A549 (cell line): ENCODE measurements at places on chromosomes 5 and 9.

DNA sequence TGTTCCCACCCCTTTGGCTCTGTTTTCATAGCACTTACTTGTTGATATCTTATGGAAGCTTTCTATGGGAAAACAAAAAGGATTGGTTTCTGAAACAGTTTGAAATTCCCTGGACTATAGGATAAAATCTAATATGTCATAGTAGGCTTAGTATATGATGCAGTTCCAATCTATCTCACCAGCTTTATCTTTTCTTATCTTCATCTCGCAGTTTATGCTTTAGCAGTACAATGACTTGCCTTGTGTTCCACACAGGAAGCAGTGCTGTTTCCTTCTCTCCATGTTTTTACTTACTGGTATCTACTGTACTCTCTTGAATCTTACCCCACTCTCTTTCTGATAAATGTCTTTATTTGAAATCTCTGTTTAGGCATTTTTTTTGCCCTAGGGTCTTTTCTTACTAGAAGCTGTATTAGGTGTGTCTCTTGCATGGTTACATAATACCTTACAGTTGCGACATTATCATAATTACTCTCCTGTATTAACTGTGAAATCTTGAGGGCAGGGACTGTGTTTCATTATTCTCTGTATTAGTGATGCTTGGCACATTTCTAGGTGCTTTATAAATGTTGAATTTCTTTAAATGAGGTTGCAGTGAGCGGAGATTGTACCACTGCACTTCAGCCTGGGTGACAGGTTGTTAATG, 76.3 kb downstream of the FOCAD start:
- DNase-seq, result no peak

- DNase-seq, result no peak
These were observed 455.9 kb downstream of the ACTL7B start for GRCh38 chr9:108399851-108400250.

DNA sequence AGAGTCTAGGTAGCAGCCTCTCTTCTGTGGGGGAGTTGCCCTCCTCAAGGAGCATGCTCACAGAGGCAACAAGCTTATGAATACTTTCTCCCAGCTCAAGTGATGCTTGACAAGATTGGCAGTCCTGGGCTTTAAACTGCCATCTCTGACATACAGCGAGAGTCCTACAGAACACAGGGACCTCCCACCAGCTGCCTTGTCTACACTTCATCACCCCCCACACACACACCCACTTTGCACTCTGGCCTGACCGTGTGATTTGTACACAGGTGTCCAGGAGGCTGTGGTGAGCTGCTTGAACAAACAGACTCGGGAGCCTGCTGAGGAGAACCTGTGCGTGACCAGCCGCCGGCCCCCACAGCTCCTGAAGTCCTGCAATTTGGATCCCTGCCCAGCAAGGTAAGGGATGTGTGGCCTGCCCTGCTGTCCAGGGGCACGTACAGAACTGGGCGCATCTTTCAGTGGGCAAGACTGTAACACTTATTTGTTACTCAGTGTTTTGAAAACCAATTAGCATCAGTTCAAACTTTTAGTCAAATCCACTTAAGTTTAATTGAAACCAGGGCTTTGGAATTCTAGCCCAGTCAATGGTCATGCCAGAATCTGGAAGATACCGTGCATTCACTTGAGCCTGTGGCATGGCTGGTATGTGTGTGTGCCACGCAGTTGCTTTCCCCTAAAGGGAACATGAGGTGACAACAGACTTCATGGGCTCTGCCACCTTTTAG, 247.5 kb downstream of the ADAMTSL1 start:
- no peak for DNase-seq

DNA sequence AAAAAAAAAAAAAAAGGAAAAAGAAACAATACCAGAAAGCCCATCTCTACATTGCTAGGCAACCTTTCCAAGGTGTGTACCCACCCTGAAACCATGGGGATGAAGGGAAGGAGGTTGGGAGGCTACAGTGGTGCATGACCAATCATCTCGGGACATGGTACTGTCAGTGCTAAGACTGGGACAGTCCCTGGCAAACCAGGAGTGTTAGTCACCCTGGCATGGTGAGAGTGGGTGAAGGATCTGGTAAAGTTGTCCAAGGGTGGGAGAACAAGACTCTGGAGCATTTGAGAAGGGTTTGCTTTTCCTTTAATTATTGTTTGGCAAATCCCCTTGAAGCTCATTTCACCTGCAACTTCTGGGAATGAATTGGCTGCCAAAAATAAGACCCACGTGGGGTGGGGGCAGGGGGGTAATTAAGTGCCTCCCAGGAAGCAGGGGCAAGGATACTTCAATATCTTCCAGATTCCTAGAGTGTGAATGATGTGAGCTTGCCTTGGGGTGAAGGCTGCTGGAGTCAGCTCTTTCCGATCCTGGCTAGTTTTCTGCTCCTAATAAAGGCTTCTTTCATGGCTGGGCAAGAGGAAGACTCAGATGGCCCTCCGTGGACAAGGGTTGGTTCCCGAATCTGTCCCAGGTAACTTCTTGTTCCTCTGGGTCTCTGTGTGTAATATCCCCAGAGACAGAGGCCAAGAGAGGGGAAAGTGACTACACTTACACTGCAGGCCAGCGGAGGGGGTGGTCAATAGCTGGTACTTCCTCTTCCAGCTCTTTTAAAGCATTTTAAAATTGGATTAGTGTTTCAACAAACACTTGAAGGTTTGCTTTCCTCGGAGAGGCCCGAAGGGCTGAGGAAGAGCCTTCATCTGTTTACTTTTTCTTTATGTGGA, 61.6 kb upstream of the SPRY4 start:
- no peak for DNase-seq
